Hepatocyte (in vitro differentiated cells): ENCODE measurements at places on chromosomes 6 and 20.

DNA sequence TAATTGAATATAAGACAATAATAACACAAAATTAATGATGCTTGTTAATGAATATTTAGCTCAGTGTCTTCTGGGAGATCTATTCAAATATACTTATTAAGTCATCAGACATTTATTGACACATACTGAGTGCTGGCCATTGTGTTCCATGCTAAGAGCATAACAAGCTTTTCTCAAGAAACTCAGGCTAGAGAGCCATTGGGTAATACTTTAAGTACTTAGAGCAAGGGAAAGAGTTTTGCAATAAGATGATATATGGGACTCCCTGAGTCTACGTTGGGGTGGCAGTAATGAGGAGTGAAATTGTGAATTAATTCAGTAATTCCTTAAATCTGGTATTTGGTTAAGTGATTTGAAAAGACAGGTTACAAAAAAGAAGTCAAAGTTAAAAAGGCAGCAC, 11.1 kb downstream of the TMEM200A start:
- DNase-seq: no peak

GRCh38 chr20:58431134-58431533, 42.1 kb downstream of the VAPB start:
- DNase-seq: no peak

GRCh38 chr6:165721356-165721755, 58.3 kb upstream of the PDE10A start:
- no peak for DNase-seq

DNA sequence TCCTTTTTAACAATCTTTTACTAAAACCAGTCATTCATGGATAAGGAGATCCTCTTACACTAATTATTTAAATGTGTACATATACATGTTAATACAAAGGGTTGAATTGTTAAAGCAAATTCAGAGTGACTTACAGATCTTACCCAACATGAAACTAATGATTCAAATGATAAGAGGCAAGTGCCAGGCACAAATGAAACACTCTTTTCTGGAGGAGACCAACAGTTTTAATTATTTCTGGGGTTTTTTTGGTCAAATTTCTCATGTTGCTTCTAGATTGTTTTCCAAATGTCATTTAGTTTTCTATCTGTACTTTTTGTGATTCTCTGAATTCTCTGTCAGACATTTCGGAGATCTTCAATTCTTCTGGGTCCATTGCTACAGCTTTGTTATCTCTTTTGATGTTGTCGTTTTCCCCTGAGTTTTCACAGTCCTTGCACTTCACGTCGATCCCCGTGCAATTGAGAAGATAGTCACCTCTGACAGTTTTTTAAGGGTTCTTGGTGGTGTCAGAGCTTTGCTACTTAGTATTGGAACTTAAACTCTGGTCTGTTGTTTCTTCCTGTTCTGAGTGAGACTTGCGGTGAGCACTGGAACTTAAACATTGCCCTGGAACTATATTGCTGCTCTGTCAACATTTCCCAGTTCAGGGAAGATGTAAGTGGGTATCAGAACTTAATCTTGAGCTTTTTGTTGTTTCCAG, 23.2 kb downstream of the MAS1 start:
- no peak for DNase-seq

DNA sequence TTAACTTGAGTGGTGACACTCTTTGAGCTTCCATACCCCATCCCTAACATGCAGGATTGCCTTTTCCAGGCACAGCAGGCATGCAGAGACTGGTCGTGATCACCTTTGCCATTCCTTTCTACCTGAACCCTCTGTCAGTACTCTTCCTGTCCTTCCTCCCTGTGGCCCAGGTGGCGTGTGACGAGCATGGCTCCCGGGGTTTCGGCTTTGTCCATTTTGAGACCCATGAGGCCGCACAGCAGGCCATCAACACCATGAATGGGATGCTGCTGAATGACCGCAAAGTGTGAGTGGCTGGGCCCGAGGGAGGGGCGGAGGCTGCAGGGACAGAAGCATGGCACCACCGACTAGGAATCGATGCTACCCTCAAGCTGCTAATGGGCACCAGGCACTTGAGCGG, 6.7 kb downstream of the PABPC1L start:
- no peak for DNase-seq

GRCh38 chr6:140736231-140736630, 1361.8 kb upstream of the CITED2 start:
- no peak for DNase-seq

DNA sequence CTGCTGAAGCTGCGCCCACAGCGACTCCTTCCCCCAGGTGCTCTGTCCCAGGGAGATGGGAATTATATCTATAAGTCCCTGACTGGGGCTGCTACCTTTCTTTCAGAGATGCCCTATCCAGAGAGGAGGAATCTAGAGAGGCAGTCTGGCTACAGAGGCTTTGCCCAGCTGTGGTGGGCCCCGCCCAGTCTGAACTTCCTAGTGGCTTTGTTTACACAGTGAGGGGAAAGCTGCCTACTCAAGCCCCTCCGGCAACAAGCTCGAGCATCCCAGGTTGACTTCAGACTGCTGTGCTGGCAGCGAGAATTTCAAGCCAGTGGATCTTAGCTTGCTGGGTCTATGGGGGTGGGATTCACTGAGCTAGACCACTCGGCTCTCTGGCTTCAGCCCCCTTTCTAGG, 152.5 kb upstream of the MAP3K7 start:
- DNase-seq: no peak

DNA sequence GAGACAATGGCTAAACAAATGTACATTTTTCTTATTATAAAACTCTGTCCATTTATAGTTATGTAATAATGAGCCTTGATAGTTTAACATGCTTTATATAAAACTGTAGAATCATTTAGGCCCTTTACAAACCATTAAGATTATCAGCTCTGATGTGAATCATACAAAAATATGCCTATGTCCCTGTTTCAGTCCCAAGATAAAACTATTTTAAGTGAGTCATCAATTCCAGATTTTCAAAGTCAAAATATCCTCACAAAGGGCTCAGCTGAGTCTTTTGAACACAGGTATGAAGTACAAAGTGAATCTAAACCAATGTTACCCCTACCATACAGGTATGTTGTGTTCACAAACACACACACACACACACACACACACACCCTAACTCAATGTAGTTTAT, 88.0 kb downstream of the PTPRK start:
- no peak for DNase-seq

DNA sequence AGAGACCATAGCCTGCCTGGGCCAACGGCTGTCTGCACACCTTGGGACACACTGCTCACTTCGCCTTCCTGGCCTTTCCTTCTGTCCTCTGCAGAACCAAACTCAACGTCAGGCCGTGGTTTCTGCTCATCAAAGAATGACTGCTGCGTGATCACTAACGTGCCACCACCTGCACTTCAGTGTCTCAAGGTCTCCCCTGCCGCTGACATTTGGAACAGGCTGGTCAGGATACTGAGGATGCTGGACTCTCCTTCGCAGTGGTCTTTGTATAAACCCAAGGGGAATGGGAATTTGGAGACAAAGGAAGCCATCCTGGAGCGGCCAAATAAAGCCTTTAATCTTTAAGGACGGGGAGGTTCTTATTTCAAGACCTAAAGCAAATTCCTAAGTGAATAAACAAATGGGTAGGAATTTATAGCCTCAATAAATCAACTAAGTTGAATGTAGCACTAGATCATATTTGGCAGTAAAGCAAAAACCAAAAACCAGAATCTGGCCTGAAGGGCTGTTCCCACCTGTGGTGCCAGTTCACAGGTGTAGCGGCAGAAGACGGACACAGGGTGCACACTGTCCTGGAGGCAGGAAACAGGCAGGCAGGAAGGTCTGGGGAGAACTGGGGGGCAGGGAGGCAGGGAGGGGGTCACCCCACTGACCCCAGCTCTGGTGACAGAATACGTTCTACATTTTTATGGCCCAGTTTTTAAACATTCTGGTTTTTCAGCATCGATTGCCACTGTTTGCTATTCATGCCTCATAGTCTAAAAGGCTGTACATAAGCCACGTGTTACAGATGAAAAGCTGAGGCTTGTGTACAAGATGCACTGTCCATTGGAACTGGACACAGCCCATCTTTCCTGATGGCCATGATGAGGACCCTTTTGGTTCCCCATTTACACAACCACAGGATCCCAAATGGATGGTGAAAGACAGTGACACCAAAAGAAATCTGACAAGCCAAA, 36.6 kb downstream of the ABHD12 start:
- DNase-seq: peak; percentile 35

- DNase-seq: peak; percentile 84
Observed at GRCh38 chr6:112501705-112502104, 154.6 kb downstream of the RFPL4B start.

- DNase-seq: peak; percentile 6
Observed at GRCh38 chr6:104858642-104859041, 1.1 kb downstream of the HACE1 start.
